ENCODE measurements at places on chromosomes 16 and 17. TPM values are rescaled to one million over a fixed set of nuclear protein-coding genes. Genes with fewer than 3 reads are reported as not detected.

Gene CCL14
- total RNA-seq: not detected

Gene RNFT1
- 12.2 TPM for total RNA-seq

Gene MMP25
- 0.90 TPM for total RNA-seq

Gene B4GALNT2
- 0.38 TPM for total RNA-seq

Gene MEIOC
- 1.3 TPM for total RNA-seq

Gene NOS2
- 0.15 TPM for total RNA-seq

Gene TVP23A
- total RNA-seq: 0.03 TPM

Gene HCRT
- not detected for total RNA-seq

Gene CORO6
- total RNA-seq: 7.5 TPM

Gene TP53TG3D
- 1.1 TPM for total RNA-seq

Gene FOXN1
- total RNA-seq: not detected

Gene USP6
- 0.05 TPM for total RNA-seq

Gene C16orf74
- total RNA-seq: 16.2 TPM

Gene CEP112
- total RNA-seq: 5.7 TPM

Gene EPOP
- 12.9 TPM for total RNA-seq

Gene MRPL12
- total RNA-seq: 283 TPM

Gene ZNF646
- total RNA-seq: 10.0 TPM

Gene CD300E
- not detected for total RNA-seq

Gene TP53TG3
- 0.61 TPM for total RNA-seq

All from A549 treated with GW870086 at 1 μM for 4 hours (cell line).